ENCODE measurements at places on chromosomes 16 and 17.

DNA sequence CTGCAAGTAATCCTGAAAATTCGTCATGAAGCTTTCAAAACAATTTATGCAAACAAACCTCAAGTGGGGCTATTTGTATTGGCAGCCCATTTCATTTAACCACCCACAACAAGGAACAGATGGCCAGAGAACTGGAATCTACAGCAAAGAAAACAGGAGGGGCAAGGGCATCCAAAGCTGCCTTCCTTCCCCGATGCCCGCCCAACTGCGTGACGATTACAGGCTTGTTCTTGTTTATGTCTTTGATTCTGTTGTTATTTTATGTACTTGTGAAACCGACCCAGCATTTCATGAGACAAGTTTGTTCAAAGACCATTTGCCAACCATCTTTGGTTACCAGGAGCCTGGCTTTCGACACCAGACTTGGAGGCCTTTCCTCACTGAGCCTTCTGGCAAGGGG is 59.1 kb upstream of the IRX6 start:
- DNase-seq, result no peak

DNA sequence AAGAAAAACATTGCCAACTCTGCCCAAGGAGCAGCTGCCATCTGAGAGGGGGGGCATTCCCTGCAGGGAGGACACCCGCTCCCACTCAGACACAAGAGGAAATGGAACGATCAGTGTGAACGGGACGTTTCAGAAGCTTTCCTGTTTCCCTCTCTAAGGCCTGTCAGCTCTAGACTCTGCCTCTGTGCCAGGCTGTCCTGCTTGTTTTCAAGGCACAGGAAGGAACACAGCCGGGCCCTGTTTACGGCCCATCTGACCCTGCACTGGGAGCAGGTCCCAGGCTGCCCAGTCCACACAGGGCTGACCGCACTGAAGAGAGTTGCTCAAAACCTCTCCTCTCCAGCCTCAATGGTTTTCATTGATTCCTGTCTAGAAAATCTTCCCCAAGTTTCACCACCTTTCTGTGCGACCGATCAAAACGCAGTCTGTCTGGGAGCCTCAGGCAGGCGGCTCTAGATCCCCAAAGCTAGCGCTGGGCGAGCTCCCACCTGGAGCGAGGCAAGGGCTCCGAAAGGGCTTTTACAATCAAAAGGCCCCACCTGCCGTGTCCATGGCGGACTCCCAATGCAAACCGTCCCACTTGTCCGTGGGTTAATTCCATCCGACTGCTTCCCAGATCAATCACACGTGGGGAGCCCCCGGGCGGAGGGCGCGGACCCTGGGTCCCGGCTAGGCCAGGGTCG is 1.5 kb downstream of the PIEZO1 start:
- no peak for DNase-seq

DNA sequence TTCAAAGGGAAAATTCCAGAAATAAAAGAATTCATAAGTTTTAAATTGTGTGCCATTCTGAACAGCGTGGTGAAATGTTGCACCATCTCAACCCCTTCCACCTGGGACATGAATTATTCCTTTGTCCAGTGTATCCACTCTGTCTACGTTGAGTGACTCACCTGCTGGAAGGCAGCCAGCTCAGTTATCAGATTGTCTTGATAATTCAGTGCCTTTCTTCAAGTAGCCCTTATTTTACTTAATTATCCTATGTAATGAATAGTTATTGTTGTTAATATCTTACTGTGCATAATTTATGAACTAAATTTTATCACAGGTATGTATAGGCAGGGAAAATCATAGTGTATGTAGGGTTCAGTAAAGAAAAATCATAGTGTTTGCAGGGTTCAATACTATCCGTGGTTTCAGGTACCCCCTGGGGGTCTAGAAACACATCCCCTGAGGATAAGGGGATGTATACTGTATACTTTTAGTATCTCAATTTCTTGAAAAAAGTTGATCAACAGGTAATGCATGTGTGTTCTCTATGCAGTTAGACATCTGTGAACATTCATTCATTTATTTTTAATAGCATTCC is 7.7 kb upstream of the PCTP start:
- peak; percentile 9 for DNase-seq

GRCh38 chr16:35311475-35311874 is 1852.1 kb downstream of the TP53TG3F start:
- DNase-seq, result no peak

DNA sequence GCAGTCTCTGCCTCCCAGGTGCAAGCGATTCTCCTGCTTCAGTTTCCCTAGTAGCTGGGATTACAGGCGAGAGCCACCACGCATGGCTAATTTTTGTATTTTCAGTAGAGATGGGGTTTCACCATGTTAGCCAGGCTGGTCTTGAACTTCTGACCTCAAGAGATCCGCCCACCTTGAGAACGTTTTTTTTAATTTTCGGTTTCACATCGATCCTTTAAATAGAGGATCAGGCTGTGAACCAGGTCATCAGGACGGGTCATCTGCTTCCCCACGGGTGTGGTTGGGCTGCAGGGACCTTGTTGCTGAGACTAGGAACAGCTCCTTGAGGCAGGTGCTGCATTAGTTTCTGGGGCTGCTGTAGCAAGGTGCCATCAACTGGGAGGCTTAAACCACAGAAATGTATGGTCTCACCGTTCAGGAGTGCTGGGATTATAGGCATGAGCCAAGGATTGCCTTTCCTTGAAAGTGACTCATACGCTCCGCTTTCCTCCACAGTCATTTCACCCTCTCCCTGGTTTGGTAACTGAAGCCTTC is 7.9 kb upstream of the NAGPA start:
- DNase-seq, result no peak

DNA sequence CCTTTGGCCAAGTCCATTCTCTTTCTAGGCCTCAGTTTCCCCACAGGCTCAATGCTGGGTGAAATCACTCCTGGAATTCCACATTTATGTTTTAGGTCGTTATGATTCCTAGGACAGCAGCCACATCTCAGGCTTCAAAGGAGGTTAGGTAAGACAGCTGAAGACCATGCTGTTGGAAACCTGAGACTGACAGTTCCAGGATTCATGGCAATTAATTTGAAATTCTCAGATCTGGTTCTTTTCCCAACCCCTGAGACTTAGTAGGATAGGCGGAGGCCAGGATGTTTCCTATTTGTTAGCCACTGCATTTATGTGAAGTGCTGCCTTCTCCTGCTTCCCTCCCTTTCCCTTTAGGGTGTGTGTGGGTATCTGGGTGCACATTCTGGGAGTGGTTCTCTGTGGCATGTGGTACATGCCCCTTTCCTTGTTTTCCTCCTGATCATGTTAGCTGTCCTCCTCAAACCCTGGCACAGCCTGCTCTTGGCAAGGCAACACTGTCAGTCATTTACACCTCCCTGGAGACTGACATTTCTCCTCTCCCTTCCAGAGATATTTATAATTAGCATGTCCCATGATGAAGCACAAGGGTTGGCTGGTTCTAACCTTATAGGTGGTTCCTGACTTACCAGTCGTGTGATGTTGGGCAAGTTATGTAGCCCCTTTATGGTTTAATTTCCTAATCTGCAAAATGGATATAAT is 91.4 kb upstream of the SALL1 start:
- DNase-seq, result no peak

GRCh38 chr17:32701871-32702270 is 175.1 kb downstream of the MYO1D start:
- DNase-seq, result no peak

DNA sequence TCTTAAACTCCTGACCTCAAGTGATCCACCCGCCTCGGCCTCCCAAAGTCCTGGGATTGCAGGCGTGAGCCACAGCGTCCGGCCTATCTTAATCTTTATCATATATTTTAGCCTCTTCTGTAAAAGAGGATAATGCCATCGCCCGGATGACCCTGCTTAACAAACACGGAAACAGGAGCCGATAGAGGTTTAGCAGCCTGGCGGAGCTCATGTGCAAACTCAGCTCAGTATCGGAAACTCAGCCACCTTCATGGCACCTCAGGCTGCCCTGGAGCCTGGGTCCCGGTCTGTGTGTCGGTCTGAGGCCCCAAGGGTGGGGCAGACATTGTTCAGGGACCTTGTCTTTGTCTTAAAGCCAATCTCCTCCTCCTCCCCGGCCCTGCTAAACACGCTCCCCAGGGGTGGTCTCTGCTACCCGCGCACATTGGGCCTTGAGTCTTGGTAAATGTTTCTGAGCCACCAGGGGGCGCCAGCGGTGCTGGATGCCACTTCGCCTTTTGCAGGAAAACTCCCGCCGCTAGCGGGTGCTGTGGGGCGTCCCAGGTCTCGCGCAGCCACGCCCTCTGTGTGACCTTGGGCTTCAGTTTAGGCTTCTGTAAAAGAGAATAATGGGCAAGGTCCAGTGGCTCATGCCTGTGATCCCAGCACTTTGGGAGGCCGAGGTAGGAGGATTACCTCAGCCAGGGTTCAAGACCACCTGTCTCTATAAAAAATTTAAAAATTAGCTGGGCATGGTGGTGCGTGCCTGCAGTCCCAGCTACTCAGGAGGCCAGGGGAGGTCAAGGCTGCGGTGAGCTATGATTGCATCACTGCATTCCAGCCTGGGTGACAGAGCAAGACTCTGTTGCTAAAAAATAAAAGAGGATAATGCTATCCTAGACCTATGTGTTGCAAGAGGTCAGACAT is 2.7 kb downstream of the CETP start:
- peak; percentile 88 for DNase-seq

DNA sequence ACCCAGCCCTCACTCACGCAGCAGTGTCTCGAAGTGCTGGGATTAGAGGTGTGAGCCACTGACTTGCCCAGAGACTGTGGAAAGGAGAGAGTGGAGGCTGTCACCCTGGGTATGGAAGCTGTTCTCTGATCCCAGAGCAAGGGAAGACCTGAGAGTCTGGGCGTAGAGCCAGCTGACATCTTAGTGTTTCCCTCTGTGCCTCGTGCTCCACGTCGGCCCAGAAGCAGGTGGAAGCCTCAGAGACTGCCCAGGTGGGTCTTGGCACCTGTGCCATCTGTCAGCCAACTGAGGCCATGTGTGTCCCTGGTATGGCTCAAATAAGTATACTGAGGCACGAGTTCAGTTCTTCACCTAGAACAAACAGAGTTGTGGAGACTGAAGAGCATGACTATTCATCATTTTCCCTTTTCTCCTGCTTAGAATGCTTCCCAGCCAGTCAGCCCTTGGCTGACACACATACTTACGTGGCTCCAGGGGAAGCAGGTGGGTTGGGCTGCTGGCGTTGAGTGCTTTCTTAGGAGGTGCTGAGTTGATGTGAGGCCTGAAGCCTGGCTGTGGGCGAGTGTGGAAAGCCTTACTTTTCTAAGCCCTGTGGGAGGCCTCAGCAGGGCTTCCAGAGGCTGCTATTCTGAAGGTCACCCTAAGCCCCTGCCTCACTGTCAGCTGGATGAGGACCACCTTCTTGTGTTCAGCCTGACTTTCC is 8.1 kb downstream of the CTRL start:
- no peak for DNase-seq

GRCh38 chr16:69861292-69862030 is 89.7 kb upstream of the CLEC18A start:
- no peak for DNase-seq

DNA sequence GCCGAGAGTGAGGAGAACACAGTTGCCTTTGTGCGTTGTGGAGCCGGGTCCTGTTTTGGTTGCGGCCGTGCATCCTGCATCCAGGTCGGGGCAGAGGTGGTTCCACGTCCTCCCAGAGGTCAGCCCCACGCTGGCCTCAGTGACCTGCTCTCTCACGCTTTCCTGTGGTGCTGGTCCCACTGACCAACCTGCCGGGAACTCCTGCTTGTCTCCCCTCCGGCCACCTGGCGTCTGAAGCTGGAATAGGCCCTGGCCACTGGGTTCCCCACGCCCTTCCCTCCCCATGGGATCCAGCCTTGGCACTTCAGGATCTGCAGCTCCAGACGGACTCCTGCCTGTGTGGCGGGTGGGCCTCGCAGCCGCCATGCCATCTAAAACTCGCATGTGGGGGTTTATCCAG is 85.5 kb upstream of the ZNF750 start:
- DNase-seq, result no peak

- no peak for DNase-seq
Observed at GRCh38 chr16:9165681-9166080, 74.2 kb downstream of the HAPSTR1 start.

DNA sequence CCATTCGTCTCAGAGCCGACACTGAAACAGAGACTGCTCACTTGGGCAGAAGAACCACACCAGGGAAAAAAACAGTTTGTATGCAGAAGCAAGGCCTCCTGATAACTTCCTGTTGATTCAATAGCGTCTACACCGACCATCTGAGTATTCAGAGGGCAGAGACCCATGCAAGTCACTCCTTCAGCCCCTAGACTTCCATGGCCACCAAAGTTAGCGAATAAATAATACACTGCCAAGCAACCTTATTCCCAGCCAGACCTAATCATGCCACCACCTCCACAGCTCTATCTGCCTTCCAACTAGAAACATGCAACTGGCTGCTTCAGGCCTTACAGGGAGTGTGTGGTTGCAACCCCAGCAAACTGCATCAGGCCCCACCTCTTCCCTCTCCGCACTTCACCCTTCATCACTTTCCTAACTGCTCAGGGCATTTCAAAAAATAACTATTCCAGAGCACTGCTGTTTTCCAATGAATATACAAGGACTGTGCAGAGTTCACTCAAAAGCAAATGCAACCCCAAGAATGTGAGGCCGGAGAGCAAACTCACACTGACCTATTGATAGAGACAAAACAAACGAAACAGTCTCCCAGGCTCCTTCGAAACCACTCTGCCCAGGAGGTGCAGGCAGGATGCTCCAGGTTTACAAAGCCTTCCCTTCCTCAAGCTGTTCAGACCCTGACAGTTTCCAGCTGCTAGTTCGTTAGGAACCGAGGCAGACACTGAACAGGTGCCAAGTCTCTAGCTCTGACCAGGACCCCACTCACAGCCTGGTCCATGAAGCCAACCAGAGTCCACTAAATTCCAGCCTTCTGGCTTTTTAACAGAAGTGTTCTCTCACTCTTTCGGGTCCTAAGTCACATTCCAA is 3.6 kb downstream of the USP7 start:
- peak; percentile 53 for DNase-seq

DNA sequence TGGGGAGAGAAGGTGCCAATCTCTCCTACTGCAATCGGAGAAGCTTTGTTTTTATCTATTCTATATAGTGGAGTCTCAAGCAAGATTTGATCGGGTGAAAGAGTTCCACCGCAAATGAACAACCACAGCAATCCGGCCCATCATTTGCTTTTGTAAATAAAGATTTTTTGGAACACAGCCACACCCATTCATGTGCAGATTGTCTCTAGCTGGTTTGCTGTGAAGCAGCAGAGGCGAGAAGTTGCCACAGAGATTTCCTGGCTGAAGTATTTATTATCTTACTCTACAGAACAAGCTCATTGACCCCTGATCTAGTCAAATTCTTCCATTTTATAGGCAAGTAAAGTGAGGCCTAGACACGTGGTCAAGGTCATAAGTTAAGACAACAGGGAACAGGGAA is 195.5 kb upstream of the TNRC6C start:
- DNase-seq, result no peak

GRCh38 chr16:67441907-67442306 is 11.0 kb downstream of the HSD11B2 start:
- no peak for DNase-seq

- no peak for DNase-seq
Observed at GRCh38 chr17:51725185-51725584, 433.3 kb downstream of the CA10 start.
